GM12892 (cell line): ENCODE measurements at places on chromosomes 3 and 15.

GRCh38 chr3:21894459-21895340 lies 143.7 kb upstream of the ZNF385D start:
- no peak for DNase-seq

DNA sequence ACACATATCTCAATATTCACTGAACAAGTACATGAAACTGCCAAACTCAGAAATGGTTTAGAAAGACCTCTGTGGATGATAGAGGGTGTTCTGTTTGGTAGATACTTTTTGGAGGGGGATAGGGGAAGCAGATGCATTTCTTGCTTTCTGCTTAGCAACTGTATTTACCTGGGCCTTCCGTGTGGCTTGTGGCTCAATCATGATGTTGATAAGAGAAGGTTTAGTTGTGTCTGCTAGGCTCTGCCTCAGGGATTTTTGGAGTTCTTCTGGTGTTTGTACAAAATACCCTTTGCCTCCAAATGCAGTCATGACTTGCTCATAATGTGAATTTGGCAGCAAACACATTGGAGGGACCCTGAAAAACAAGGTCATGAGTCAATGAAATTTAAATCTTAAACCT lies 38.2 kb downstream of the HACL1 start:
- DNase-seq = no peak

DNA sequence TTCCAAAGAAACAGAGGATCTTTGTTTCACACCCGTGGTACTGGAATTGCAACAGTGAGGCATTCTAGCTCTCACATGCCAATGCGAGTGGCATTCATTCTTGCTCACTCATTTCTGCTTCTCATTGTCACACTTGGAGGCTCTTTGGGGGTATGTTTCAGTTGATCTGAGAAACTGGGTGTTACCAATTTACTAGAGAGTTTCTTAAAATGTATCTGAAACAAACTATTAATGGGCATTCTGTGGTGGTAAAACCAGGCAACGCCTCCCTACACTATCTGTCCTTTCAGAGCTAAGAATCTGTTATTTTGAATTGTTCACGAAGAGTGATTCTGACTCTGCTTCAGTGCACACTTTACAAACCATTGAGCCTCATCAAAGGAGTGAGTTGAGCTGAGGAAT lies 140.6 kb upstream of the BHLHE40 start:
- no peak for DNase-seq

GRCh38 chr3:133453383-133453782 lies 53.5 kb downstream of the BFSP2 start:
- DNase-seq = no peak

- DNase-seq = no peak
These were observed 65.8 kb upstream of the ZBTB38 start for GRCh38 chr3:141302364-141303141.

DNA sequence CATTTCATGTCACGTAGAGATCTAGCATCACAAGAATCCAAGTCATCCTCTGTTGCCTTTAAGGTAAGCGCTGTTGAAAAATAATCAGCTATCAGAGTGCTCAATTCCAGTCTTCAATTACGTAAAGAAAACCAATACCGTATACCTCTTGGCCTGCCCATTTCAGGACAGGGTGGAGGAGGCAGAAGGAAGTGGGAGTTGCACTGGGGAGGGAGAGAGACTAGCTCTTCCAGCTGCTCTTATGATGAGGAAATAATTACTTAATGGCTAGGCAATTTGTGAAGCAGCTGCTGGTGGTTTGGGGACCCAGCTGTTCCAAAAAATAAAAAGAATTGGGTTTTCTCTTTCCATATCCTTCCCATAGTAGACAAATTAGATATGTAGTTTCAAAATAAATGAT lies 365.8 kb upstream of the MCTP2 start:
- DNase-seq = no peak

- DNase-seq = no peak
These were observed 38.8 kb upstream of the PCSK6 start for GRCh38 chr15:101528108-101528916.

DNA sequence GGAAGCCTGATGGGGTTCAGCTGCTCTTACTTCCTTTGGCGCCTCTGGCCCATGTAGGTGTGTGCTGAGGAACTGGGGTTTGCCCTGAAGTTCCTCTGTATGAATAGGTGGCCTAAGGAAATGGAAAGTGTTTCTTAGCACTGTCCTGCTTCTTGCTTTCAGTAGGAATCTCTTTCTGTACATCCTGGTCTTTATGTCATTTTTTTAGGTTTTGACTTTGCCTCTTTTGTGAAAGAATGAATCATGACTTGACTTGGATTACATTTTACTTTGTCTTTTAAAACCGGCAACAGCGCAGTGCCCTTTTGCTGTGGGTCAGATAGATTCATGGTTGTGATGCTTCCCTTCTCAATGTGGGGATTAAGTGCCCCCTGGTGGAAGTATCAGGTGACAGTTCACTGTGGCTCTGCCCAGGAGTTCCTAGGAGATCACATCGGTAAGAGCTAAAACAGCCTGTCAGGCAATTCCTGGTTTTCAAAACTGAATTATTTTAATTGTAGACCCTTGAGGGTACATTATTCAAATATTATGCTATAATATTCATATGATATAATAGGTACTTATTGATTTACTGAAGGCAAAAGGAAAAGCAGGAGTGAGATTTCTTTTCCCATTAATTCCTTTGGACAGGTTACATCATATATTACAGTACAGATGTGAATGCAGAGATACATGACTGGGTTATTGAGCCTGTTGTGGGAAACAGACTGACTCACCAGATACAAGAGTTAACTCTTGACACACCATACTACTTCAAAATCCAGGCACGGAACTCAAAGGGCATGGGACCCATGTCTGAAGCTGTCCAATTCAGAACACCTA lies 95.4 kb downstream of the HCN4 start:
- no peak for DNase-seq

DNA sequence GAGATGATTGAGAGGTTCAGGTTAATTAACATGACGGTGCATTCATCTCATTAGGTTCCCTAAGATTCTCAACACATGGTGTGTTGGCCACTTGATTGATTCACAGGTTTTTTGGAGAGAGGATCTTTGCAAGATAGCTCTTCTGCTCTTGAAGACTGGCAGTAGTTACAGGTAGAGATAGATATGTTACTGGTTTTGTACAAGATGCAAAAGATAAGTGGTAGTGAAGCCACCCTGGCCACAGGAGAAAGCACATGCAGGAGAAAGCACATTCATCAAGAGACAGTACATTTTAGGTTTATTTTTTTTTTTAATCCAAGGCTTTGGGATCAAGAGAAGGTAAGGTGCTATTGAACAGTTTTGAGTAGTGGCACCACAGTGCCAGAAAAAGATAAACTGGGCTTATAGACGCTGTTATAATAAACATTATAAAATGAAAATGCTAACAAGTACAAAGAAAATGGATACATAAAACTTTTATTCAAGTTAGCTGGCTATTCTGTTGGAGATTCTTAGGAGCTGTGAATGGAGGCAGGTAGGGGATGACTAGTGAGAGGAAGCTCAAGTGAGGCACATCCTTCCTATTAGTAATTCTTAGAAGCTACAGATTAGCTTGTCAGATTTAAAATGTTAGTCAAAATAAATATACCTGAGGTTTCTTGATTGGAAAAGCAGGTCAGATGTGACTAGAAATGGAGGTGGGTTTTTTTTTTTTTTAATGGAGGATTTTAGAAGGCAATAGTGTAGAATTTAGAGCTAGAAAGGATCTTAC lies 10.8 kb downstream of the SELENOT start:
- no peak for DNase-seq

DNA sequence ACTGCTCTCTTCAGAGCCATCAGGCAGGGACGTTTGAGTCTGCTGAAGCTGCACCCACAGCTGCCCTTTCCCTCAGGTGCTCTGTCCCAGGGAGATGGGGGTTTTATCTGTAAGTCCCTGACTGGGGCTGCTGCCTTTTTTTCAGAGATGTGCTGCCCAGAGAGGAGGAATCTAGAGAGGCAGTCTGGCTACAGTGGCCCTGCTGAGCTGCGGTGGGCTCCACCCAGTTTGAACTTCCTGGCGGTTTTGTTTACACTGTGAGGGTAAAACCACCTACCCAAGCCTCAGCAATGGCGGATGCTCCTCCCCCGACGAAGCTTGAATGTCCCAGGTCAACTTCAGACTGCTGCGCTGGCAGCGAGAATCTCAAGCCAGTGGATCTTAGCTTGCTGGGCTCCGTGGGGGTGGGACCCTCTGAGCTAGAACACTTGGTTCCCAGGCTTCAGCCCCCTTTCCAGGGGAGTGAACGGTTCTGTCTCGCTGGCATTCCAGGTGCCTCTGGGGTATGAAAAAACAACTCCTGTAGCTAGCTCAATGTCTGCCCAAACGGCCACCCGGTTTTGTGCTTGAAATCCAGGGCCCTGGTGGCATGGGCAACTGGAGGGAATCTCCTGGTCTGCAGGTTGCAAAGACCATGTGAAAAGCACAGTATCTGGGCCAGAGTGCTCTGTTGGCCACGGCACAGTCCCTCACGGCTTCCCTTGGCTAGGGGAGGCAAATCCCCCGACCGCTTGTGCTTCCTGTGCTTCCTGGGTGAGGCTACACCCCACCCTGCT lies 21.1 kb upstream of the ST6GAL1 start:
- DNase-seq = no peak

DNA sequence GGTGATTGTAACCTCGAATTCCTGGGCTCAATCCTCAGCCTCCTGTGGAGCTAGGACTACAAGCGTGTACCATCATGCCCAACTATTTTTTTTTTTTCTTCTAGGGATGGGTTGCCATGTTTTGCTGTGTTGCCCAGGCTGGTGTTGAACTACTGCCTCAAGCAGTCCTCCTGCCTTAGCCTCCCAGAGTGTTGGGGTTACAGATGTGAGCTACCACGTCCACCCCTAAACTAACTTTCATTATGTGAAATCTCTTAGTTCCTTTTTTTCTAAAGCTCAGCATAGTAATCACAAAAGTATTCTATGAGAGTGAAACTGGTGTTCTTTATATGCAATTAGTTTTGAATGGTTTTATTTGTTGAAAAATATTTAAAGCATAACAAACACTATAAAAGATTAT lies 92.1 kb downstream of the XRN1 start:
- DNase-seq = no peak

DNA sequence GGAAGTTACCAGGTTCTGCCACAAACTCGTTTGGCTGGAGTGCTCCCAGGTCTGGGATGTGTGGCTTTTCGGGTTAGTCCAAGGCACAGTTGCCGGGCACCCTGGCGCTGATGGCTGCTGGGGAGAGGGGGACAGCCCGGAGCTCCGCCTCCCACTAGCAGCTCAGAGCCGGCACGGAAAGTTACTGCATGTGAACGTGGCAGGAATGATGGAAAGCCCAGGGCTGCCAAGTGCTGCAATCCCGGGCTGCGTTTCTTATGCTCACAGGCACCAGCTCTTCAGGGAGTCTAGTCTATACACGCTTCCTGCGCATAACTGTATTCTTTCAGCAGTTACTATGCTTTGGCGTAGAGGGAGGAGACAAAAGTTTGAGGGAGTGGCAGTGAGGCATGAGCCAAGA lies 141.8 kb upstream of the ICE2 start:
- no peak for DNase-seq

GRCh38 chr15:60128000-60128376 lies 123.9 kb downstream of the FOXB1 start:
- no peak for DNase-seq

DNA sequence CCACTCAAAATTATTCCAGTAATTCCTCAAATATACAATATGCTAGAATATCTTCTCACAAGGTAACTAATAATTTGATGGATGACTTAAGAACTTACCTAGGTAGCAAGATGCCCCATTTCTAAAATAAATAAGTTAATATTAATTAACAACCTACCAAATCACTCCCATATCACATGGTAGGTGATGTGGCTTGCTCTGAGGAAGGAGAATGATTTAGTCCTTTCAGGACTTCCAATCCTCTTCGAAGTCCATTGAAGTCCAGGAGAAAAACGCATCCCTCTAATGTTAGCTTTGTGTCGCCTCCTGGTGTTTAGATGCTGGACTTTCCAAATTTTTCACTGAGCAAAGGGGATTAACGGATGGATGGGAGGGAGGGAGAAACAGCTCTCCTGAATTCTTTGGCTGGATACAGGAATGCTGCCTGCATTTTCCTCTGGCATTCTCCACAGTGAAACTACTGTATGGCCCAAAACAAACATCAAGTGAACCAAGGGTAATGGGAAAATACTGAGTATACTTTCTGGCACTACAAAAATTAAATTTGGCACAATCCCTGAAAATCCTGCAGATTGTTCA lies 58.6 kb downstream of the PRICKLE2 start:
- no peak for DNase-seq

- DNase-seq = peak; percentile 79
These were observed 35.1 kb downstream of the CMTM6 start for GRCh38 chr3:32467333-32468070.

DNA sequence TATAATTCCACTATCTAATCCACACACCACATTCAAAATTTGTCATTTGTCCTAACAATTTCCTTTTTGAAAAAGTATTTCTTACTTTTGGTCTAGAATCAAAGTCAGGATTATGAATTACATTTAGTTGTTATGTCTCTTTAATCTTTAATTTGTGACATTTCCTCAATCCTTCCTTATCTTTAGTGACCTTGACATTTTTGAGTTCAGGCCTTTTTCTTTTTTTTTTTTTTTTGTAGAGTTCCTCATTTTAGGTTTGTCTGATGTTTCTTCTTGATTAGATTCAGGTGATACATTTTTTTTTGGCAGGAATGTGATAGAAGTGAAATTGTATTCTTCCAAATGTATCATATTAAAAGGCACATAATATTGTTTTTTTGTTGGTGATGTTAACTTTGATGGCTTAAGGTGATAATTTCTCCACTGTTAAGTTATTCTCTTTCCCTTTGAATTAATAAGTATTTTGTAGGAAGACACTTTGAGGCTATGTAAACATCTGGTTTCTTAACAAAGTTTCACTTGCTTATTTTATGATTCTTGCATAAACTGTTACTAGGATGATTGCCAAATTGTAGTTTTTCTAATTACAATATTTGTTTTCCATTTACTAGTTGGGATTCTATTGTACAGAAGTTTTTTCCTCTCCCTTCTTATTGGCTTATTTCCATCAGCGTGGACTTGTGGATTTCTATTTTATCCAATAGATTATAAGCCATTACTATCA lies 16.3 kb downstream of the SLC35G2 start:
- no peak for DNase-seq

DNA sequence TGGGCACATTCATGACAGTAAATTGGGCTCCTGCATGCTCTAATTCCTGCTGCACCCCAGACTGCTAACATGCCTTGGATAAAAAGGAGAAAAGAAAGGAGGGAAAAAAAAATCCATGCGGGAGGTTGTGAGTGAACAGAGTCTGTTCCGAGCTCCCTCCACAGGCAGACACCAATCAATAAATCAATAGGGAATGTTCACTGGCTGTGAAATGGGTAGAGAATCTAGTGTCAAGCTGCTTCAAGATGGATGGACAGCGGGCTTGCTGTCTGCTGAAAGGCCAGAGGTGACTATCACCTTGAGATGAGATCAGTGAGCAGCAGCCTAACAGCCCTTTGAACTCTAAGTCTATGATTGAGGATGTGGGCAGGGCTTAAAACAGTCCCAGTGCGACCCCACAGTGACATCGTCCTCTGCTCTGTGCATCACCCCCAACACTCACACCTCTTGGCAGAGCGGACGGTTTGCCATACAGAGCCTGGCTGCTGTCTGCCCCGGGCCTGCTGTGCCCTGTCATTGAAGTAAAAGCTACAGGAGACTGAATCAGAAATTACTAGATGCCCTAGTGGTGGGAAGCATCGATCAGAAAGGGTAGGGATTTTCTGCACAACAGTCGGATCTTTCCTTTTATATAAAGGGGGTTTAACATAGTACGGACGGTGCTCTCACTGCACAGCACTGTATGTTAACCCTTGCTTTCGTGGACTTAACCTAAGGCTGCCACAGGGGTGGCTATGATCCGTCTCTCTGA lies 247.9 kb upstream of the ONECUT1 start:
- no peak for DNase-seq

GRCh38 chr15:84879088-84879780 lies 5.2 kb upstream of the SLC28A1 start:
- DNase-seq = no peak
